ENCODE measurements at places on chromosomes 1 and 21.

DNA sequence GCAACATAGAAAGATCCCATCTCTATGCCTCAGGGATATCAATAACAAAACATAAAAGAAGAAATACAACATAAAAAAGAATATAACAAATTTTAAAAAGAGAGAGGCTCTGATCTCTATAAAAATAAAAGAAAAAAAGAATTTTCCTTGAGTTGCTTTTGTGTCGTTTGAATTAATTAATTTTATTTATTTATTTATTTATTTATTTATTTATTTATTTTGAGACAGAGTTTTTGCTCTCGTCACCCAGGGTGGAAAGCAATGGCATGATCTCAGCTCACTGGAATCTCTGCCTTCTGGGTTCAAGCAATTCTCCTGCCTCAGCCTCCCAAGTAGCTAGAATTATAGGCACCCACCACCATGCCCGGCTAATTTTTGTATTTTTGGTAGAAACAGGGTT, 8.5 kb downstream of the F11R start:
- no peak for DNase-seq

DNA sequence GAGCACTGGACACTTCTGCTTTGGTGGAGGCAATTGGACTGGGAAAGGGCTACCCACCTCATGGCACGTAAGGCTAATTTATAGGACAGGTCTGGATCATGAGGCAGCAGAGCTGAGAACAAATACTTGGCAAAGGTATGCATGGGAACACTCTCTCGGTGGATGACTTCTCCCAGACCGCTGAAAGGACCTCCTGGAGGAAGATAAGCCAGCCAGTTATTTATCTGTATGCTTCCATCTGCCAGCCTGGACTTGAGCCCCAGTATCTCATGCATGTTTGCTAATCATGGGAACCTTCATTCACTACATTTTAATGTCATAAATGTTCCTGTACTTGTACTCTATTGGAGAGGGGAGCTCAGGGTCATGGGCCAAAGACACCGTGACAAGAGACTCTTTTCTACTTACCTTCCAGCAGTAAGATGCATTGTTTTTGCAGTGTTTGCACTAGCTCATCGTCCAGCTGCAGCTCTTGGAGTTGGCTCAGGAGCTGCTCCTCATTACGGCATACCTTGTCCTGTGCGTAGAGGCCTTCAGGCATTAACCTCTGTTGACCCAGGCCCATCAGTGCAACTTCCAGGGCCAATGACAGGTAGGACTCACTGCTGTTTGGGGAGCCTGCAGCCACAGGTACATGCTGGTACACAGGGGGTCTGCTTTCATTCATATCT, 23.7 kb downstream of the UROD start:
- no peak for DNase-seq

- no peak for DNase-seq
These were observed 172.7 kb downstream of the TGFBR3 start for GRCh38 chr1:91712981-91713841.

DNA sequence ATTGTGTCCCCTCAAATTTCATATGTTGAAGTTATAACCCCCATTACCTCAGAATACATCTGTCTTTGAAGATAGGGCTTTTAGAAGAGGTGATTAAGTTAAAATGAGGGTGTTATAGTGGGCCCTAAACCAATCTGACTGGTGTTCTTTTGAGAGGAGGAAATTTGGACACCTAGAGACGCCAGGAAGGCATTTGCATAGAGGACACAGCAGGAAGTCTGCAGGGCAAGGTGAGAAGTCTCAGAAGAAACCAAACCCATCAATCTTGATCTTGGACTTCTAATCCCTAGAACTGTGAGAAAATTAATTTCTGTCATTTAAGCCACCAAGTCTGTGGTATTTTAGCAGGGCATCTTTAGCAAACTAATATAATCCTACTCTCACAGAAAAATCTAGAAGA, 13.0 kb downstream of the GOLPH3L start:
- DNase-seq: no peak

DNA sequence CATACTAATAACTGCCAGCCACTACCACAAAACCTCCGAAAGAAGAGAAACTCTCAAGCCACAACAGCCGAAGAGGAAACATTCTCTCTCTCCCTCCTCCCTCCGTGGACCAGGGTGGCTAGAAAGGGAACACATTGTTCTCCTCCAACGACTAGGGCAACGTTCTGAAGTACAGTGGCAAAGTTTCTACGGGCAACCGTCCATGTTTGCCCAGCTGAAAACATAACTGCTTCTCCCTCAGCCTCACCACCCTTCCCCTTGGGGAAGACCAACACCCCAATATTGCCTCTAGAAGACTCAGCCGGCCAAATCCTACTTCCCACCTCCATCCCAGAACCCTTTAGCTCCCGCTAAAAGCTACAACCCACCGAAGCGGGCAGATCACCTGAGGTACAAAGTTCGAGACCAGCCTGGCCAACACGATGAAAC, 2.0 kb downstream of the GLUL start:
- DNase-seq: no peak

GRCh38 chr1:151399324-151400171, at the start of gene PSMB4:
TSS of gene PSMB4 (plus strand) at chr1:151399573. CDS start at chr1:151399588, 15 bp downstream.
- DNase-seq: peak; percentile 88

DNA sequence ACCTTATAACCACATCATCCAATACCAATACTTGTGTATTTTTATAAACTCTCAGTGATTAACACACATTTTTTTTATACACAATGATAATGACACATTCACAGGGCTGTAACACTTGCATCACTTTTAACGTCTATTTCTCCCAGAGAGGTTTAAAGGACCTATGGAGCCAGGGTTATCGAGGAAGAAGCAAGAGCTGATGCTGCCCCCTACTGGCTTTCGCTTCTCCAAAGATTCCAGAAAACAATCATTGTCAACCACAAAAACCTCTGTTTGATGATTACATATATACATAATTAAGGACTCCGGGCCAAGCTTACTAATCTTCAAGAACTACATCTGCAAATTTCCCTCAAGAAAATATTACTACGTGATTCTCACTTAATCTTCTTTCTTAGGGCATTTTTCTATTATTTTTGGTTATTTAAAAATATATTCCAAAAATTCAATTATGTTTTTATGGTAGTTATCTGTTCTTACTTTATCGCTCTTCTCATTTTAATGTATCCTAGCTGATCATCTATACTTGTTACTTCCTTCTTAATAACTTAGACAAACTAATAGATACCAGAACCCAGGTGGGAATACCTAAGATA, 214.5 kb downstream of the VAV3 start:
- DNase-seq: peak; percentile 78

- DNase-seq: no peak
These were observed 91.3 kb upstream of the COA6 start for GRCh38 chr1:234281826-234282489.

DNA sequence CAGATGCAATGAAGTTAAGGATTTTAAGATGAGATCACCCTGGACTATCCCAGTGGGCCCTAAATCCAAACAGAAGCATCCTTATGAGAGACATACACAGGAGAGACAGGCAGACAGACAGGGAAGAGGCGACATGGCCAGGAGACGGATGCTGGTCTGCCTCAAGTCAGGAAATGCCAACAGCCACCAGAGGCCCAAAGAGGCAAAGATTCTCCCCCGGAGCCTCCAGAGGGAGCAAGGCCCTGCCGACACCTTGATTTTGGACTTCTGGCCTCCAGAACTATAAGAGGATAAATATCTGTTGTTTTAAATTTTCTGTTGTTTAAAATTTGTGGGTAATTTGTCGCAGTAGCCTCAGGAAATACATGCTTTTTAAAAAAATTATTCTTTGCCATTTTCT, 116.4 kb downstream of the GLIS1 start:
- no peak for DNase-seq

- DNase-seq: peak; percentile 11
These were observed 132.1 kb downstream of the IGSF21 start for GRCh38 chr1:18239671-18240070.

- DNase-seq: no peak
These were observed 131.6 kb upstream of the IVNS1ABP start for GRCh38 chr1:185448591-185449186.

GRCh38 chr1:109609881-109610280, 9.5 kb downstream of the GNAT2 start:
- DNase-seq: no peak

DNA sequence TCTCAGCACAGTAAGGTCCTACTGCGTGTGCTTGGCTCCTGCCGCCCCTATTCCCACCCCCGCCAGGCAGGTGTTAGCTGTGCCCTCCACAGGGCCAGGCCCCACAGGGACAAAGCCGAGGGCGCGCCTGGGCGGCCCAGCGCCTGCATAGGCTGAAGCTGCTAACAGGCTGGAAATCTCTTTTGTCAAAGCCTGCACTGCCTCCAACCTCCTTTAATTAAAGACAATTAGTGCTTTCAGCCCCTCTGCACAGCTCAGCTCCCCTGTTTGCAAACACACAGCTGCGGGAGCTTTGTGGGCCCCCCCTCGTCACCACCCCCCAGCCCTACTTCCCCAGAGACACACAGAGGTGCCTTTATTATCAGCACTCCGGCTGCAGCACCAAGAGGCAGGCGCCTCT, 95.9 kb downstream of the EPHB2 start:
- DNase-seq: no peak

DNA sequence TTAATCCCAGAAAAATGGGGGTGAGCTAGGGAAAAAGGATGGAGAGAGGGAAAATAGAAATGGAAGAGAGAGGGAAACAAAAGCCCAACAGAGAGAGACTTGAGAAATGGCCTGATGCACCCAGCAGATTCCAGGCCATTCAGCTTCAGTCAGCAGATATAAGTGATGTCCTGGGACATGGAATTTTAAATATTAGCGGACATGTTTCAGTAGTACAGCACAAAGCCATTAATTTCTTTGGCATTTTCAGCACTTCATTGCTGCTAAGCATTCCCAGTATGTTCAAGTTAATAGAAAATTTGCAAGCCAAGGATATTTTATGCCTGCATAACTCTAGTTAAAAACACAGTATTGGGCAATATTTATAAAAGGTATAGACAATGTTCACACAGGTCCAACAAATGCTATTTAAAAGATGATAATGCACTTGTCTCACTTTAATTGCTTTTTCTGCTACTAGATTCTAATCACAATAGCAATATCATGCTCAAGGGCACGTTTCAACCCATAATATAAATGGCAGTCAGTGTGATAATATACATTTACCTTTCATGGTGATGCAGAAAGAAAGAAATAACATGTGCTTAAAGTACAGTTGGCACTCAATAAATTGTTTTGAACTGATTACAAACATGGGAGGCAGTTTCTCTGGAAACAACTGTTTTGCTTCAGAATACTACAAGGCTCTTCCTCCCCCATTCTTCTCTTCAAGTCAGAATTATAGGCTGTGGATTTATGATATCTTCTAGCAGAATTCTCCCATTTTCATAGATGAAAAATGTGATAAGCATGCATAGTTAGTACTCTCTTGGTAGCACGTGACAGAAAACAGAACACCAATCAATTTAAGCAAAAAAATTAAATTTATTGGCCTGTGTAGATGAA, 108.1 kb upstream of the MAGI3 start:
- no peak for DNase-seq

DNA sequence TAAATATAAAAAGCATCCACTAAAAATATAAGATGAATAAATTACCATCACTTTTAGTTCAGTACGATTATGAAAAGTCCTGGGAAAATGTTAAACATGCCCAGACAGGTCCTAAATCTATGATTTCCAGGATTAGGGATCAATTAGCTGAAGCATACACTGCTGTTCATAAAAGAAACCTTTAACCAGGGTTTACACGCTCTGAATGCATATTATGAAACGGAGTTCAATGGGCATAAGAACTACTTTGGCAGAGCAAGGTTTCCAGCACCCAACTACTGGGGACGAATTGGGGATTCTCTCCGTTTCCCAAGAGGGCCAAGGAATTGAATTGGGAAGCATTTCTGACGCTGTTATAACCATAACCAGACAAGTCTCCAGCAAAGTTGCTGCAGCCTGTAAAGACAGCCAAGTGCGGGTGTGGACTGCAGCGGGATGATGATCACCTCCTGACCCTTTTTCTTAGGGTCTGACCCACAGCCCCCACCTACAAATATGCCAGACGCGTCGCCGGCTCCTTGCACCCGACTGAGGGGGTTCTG, 1.6 kb downstream of the SLC30A1 start:
- DNase-seq: no peak

- no peak for DNase-seq
These were observed 38.0 kb downstream of the ATF3 start for GRCh38 chr1:212646588-212646987.

DNA sequence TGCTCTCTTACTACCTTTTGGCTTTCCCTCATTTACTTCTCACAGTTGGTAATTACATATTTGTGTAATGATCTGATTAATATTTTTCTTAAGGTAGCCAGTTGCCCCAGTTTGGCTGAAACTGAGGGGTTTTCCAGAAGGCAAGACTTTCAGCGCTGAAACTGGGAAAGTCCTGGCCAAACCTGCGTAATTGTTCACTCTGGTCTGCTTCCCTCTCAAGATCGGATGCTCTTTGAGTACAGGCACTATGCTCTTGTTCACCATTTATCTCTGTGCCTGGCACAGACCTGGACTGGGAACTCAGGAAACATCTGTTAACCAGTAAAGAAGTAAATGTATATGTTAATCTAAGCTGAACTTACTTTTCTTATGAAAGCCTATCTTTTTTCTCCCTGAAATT, 209.6 kb upstream of the HOOK1 start:
- no peak for DNase-seq

- DNase-seq: peak; percentile 39
These were observed 1753.4 kb downstream of the MRPL39 start for GRCh38 chr21:23853796-23854379.

GRCh38 chr1:44301442-44301841, 53.6 kb downstream of the ERI3 start:
- no peak for DNase-seq

GRCh38 chr1:116006486-116006964, 30.2 kb downstream of the SLC22A15 start:
- no peak for DNase-seq

- DNase-seq: no peak
These were observed 19.2 kb downstream of the CD247 start for GRCh38 chr1:167499106-167499505.

DNA sequence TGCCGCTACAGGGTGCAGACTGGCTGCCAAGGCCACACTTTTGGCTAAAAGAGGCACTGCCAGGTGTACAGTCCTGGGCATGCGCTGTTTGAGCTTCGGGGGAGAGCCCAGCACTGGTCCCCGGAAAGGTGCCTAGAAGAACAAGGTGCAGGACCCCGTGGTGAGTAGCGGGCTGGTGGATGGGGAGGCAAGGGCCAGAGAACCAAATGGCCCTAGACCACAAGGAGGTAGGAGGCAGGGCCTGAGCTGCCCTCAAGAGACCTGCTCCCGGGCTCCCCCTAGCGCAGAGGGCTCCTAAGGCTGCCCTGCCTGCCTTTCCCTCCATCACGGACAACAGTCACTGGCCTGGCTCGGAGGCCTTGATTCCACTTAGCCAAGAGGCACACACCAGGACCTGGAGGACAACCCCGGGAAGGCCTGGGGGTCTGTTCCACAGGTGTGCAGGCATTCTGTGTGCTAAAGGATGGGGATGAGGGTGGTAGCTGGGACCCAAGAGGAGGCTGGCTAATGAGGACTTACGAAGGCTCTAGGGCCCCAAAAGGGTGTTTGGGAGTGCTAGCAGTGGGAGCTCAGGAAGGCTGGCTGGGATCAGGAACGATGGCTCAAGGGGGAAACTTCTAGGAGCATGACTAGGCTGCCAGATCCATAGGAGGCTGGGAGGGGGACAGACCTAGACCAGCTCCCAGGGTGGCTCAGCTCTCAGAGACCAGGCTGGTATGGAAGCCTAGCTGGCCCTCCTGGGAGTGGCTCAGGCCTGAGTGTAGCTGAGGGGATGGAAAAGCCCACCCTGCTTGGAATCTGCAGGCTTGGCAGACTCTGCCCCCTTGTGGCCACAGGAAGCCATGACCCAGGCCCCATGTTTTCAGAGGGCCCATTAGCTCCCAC, 742 bp downstream of the ARTN start:
- DNase-seq: peak; percentile 75

Measured in HT1080 (cell line).